ENCODE measurements at places on chromosomes 7 and 10. TPM values are rescaled to one million over a fixed set of nuclear protein-coding genes. Genes with fewer than 3 reads are reported as not detected.

The OR6B1 gene
- total RNA-seq = not detected

The FFAR4 gene
- total RNA-seq = not detected

The CXCL12 gene
- total RNA-seq = 76.7 TPM

The OGDH gene
- 126 TPM for total RNA-seq

The MBL2 gene
- not detected for total RNA-seq

The FAM13C gene
- not detected for total RNA-seq

The PRKCQ gene
- total RNA-seq = not detected

The VAX1 gene
- not detected for total RNA-seq

The OGDHL gene
- total RNA-seq = 0.18 TPM

The MGAM2 gene
- not detected for total RNA-seq

The GNAT3 gene
- total RNA-seq = not detected

The EFCAB10 gene
- total RNA-seq = not detected

The NRP1 gene
- 221 TPM for total RNA-seq

The HSPA12A gene
- 12.4 TPM for total RNA-seq

The FMC1 gene
- total RNA-seq = 13.5 TPM

The NODAL gene
- total RNA-seq = not detected

The CYP26C1 gene
- total RNA-seq = not detected

The AKR1C3 gene
- 7.4 TPM for total RNA-seq

The STAM gene
- total RNA-seq = 20.7 TPM

The C10orf53 gene
- not detected for total RNA-seq

The TAS2R5 gene
- total RNA-seq = not detected

The ZNF438 gene
- total RNA-seq = 3.5 TPM

The GJC3 gene
- total RNA-seq = not detected
